ENCODE measurements at places on chromosomes 2 and 18. TPM values are rescaled to one million over a fixed set of nuclear protein-coding genes. Genes with fewer than 3 reads are reported as not detected.

GRCh38 chr2:209322041-209322440 is 101.8 kb upstream of the MAP2 start:
- DNase-seq: no peak

Gene HOXD9
- not detected for total RNA-seq

DNA sequence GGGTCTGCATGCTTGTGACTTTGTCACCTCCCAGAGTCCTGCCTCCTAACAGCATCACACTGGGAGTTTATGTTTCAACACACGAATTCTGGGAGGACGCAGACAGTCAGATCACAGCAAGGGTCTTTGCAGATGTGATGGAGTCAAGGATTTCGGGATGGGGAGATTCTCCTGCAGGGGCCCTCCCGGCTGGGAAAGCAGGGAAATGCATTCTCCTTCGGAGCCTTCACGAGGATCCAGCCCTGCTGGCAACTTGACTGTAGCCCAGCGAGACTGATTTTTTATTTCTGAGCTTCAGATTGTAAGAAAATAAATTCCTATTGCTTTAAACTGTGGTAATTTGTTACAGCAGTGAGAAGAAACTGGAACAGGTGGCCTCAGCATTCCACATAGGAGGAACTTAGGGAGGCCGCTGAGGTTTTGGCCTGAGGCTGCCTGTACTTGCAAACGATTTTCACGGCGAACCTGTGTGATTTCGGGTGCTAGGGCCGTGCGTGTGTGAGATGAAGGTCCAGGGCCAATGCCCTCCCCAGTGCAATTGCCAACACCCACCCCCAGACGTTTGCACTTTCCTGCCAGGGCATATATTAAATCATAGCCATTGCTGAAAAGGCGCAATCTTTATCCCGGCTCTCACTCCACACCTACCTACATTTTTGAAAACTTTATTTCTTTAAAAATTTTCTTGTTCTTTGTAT is 79.8 kb downstream of the ASB1 start:
- no peak for DNase-seq

GRCh38 chr18:30595942-30596341 is 446.6 kb downstream of the DSC3 start:
- no peak for DNase-seq

Gene TMEM198
- total RNA-seq: 7.3 TPM
